ENCODE measurements at places on chromosomes 1 and 21.

GRCh38 chr1:115655306-115655663 is 13.5 kb downstream of the VANGL1 start:
- no peak for DNase-seq

GRCh38 chr1:1947493-1947892 is 28.4 kb upstream of the TMEM52 start:
- no peak for DNase-seq

- no peak for DNase-seq
Observed at GRCh38 chr21:42513151-42513984, at the start of gene SLC37A1. Gene SLC37A1 (plus strand): TSS chr21:42513852. CDS start chr21:42518455, 4,603 bp downstream.

- no peak for DNase-seq
Observed at GRCh38 chr1:119587341-119587740, 60.7 kb downstream of the ZNF697 start.

GRCh38 chr1:241532162-241532531 is at the start of gene KMO:
Gene KMO (plus strand): TSS chr1:241532378. CDS start chr1:241532445, 67 bp downstream.
- no peak for DNase-seq

GRCh38 chr1:223843934-223844786 is 1.6 kb downstream of the TP53BP2 start:
- DNase-seq, result no peak

DNA sequence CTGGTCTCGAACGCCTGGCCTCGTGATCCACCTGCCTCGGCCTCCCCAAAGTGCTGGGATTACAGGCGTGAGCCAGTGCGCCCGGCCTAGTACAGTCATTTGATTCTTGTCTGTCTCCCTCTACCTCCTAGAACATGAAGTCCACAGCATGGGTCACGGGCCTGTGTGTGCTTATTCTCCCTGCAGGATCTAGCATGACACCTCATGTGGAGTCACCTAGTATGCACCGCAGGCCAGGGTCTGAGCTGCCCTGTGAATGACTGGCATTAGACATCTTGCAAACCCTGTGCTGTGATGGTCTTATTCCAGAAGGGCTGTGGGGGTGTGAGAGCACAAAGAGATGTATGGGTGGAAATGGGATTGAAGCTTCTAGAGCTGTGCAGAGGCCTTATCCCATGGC is 133.2 kb downstream of the GALNT2 start:
- no peak for DNase-seq

GRCh38 chr1:223266632-223267172 is 97.3 kb downstream of the SUSD4 start:
- no peak for DNase-seq

GRCh38 chr1:57530206-57530910 is 106.5 kb upstream of the DAB1 start:
- DNase-seq, result no peak

DNA sequence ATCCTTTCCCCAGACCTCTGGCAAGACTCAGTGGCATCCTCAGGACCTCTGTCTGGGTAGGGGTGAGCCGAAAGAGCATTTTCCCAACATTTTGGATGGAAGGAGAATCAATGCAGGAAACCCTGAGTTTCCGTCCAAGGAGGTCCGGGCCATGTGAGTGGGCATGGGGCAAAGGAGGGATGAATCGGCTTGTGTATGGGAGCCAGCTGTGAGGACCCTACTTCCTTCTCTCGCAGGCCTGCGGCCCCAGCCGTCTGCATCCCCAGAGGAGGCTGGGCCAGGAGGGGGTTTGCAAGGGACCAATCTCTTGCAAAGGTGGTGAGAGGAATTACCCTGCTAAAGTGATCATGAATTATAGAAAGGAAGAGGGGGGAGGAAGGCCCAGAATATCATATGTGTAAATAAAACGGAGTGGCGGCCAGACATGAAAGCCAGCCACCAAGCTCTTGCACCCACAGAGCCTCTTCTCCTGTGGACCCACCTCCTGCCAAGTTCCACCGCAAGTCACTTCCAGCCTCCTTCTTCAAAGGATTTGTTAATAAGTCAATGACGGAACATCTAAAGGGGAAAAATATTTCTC is 48.2 kb upstream of the POU3F1 start:
- DNase-seq, result no peak

DNA sequence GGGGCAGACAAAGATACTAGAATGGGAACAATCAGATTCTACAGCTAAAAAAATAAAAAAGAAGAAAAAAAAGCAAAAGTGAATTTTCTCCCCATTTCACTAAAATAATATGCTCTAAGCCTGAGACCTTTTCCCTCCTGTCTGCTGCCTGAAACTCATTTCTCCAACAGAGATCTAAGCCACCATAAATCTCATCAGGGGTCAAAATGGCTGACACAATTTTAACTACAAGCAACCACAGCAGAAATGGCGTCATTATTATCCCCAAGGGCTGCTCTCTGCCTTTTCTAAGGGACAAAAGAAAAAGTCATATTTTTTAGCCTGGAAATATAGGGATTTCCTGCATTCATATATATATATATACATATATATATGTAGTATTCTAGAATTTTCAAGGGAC is 183.7 kb upstream of the CAMK1G start:
- no peak for DNase-seq

DNA sequence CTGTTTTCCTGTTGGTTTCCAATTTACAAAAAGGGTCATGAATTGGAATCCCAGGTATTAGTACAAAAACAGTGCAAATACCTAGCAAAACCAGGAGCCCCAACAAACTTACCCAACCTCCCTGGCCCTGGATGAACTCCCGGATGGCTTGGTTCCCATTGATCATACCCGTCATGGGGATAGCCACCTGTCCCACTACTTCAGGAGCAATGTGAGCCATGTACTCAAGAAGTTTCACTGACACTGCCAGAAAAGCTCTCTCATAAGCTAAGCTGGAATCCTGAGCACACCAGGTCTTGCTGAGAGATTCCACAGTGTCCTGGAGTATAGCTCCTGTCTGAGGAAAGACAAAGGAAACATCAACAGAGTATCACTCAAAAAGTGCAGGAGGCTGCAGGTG is 5.7 kb downstream of the BCL2L15 start:
- DNase-seq, result no peak

Measured in iPS DF 19.7 (cell line).